ENCODE measurements at places on chromosomes 5 and 9.
A peak's percentile ranks its signal among the peaks of the same experiment; 100 is the strongest.

DNA sequence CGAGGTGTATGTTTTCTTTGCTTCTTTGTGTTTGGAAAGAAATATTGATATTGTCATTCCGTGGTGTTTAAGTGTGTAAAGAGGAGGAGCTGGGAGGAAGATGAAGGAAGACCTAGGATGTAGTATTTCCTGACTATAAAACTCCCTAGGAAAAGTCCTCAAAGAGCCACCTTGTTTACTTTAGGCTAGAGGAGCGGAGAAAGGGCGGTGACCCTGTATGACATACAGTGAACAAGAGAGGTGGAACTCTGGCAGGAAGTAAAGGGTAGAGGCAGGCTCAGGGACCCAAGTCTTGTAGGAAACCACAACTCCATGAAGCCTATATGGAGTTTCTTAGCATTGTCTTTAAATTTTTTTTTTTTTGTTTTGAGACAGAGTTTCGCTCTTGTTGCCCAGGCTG, 303.9 kb downstream of the DOCK8 start:
- no peak for DNase-seq

- no peak for DNase-seq
Observed at GRCh38 chr5:169723103-169723831, 86.2 kb downstream of the DOCK2 start.

DNA sequence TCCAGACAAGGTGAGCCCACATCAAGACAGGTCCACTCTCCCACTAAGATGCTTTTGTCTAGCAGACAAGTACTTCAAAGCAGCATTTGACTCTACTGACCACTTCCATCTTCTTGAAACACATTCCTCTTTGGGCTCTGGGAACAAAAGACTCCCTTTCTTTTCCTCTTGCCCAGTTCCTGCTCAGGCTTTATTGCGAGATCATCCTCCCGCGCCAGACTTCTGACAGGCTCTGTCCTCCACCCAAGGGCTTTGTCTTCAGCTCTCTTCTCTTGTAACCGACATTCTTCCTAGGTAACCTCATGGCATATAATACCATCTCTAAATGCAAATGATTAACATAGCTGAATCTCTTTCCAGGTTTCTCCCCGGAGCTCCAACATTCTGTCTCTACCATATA, 85.8 kb downstream of the NUDT12 start:
- DNase-seq: no peak

GRCh38 chr5:101535626-101536025, 632.5 kb upstream of the ST8SIA4 start:
- peak; percentile 28 for DNase-seq

DNA sequence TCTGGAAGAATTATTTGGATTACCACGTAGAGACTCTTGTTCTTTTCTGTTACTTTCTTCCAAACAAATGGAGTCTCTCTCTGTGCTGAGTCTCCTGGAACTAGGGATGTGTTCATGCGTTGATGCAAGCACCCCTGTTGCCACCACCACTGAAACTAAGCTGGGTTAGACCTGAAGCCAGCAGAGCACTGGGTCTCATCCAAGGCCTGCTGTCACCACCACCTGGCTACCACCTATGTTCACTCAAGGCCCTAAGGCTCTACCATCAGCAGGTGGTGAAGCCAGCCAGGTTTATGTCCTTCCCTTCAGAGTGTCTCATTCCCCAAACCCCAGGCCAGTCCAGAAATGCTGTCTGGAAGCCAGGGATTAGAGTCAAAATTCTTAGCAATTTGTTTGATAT, 13.3 kb downstream of the RIC1 start:
- no peak for DNase-seq

DNA sequence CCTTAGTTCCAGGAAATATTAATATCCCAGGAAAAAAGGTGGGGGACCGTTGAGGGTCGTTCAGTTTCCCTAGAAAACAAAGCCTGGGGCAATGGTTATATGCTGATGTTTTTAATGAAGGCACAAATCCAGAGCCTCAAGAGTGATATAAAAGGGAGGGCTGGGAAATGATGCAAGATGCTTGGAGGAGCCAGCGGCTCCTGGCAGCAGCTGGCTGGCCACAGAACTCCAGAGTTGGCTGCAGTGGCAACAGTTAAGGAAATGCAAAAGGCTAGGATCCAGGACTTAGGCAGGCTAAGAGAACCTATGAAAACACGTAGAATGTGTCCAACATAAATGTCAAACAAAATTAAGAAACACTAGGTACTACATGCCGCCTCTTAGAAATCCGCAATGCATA, 31.0 kb upstream of the B4GALT1 start:
- DNase-seq: no peak

DNA sequence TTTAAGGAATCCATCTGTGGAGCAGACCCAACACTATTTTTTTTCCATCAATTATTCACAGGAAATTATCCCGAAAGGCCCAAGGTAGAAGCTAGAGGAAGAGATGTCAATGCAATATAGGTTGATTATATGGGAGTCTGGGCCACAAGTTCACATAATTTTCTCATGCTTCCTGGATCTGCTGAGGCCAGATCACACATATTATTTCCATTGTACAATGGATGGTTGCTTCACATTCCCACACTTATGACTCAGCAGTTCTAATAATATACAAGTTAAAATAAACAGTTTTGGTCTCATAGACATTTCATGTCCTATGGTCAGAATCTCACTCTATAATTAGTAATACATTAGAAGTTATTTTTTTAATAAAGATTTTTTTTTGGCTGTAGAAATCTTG, 66.0 kb upstream of the PTPRD start:
- peak; percentile 64 for DNase-seq

DNA sequence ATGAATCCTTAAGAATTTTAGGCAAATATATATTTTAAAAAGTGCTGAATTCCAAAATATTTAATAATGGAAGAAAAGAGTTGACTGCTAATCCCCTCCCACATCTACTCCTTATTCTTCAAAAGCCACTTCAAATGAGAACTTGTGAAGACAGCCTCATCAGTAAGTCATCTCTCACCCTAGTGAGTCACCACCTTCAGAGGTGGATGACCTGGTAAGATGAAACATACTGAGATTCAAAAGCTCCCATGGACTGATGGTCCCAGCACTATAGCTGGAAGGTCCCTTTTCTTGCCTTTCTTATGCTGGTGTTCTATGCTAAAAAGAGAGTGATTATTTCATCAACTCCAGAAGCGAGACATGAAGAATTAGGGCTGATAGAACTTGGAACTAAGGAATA, 37.8 kb upstream of the SPDL1 start:
- peak; percentile 64 for DNase-seq

DNA sequence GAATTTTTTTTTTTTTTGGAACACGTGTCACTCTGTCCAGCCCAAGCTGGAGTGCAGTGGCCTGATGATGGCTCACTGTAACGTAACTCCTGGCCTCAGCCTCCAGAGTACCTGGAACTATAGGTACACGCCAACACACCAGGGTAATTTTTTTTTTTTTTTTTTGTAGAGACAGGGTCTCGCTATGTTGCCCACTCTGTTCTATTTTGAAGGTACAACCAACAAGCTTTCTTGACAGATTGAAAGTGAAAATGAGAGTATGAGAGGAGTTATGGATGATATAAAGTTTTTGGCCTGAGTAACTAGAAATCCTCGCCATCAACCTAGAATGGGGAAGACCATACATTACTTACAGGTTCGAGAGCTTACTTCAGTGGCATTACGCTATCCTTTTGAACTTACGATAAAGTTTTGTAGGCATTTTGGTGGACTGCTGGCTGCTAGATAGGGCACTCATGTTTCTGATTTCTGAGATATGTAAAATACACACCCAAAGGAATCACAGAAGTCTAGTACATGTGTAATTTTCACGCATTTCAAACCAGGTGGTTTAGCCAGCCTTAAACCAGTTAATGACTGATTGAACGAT, 806 bp upstream of the CDC42SE2 start:
- DNase-seq: peak; percentile 30

- DNase-seq: no peak
Observed at GRCh38 chr9:88007291-88007650, 32.9 kb upstream of the CDK20 start.

DNA sequence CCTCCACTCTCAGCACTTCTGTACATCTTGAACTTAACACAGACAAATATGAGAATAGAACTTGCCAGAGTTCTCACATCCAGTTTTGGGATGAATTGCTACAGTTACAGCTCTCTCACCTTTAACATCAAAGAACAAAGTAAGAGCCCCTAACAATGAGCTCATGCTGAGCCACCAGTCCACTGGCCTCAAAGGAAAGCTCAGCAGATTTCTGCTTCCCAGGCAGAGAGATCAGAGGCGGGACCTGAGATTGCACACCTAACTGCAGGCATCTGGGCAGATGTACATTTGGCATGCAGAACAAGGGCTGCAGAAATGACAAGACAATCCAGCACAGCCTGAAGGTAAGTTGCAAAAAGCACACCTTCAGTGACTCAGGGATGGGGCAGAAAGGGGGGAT, 300.9 kb downstream of the MRPS30 start:
- no peak for DNase-seq

DNA sequence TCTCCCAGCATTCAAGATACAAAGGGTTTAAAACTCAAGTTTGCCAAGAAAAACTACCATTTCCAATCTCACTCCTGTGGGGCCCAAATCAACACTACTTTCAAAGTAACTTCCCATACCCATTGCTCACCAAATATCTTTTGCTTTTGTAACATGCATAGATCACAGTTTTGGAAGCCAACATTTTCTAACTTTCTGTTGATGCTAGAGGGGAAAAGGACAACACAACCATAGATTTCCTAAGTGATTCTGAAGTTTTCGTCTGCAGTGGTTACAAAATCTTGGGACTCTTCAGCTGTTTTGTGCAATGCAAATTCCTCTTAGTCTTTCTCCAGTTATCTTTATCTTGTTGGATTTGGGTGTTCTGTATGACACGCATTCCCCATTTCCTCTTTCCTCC, 94.1 kb upstream of the PAPPA start:
- no peak for DNase-seq

DNA sequence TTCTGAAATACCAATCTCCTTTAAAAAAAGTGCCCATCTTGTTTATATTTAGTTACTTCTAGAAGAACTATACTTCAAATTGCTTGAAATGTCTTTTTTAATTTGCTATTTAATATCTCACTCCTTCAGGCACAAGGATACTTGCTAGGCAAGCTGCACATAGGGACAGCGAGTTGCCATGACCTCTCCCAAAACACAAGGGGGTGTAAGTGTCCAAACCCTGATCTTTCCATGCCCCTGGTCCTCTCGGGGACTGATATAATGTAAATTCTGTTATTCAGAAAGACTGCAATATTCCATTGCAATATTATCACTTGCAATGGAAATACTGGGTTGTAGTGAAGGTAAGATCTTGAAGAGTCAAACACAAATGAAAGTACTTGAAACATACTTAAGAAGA, 480.4 kb downstream of the CETN3 start:
- DNase-seq: no peak

GRCh38 chr9:8946461-8946860, 1146.9 kb upstream of the DMAC1 start:
- no peak for DNase-seq

GRCh38 chr5:67139030-67139429, 57.6 kb downstream of the CD180 start:
- no peak for DNase-seq

GRCh38 chr5:5288201-5288600, 134.3 kb upstream of the ICE1 start:
- peak; percentile 49 for DNase-seq

- no peak for DNase-seq
Observed at GRCh38 chr9:105683688-105684275, 10.6 kb upstream of the TMEM38B start.

DNA sequence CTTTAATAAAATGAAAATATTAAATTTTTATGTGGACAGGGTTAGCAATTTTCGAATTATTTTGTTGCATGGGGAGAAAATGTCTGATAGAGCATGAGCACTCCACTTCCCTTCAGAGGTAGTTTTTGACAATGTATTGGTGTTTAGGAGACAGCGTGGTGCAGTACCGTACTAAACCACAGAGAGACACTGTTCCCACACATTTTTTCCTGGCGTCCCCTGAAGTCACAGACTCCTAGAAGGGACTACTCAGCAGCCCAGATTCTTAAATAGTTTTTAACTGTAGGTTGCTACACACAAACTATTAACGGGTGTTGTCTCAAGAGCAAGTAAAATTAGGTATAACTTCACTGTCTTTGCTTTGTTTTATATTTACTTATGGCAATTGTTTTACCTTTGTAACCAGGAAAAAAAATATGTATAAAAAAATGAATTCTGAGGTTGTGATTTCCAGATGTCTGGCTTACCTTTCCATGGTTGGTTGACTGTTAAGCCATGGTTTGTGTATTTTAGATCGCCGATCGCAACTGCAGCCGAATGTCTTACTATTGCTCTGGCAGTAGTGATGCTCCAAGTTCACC, 171.2 kb downstream of the DOCK8 start:
- DNase-seq: peak; percentile 52
